ENCODE measurements at places on chromosomes 16 and 17.

- DNase-seq, result no peak
Observed at GRCh38 chr17:965311-965989, 14.1 kb downstream of the NXN start.

GRCh38 chr16:2919511-2920255 is 8.0 kb downstream of the FLYWCH1 start:
- no peak for DNase-seq

DNA sequence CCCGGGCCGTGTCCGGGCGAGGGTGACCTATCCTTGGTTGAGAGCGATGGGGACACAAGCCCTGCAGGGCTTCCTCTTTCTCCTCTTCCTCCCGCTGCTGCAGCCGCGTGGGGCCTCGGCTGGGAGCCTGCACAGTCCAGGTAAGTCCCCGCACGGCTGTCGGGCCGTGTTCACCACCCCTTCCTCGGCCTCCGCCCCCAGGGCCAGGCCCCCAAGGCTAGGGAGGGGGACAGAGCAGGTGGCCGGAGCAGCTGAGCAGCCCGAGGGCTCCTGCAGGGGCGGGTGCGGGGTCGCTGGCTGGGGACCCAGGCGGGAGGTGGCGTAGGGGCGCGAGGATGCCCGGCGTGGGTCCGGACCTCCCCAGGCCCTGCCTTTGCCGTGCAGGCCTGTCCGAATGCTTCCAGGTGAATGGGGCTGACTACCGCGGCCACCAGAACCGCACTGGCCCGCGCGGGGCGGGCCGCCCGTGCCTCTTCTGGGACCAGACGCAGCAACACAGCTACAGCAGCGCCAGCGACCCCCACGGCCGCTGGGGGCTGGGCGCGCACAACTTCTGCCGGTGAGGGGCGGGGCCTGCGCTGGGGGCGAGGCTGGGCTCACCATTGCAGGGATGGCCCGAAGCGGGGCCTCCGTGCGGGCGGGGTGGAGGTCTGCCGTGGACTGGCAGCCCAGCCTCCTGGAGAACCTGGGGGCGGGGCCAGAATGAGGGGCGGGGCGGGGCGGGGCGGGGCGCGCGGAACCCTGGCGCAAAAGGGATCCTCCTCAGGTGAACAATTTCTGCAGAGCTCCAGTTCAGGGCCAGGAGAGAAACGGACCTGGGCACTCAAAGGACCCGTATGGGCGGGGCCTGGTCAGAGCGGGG is 631 bp downstream of the KREMEN2 start:
- no peak for DNase-seq

DNA sequence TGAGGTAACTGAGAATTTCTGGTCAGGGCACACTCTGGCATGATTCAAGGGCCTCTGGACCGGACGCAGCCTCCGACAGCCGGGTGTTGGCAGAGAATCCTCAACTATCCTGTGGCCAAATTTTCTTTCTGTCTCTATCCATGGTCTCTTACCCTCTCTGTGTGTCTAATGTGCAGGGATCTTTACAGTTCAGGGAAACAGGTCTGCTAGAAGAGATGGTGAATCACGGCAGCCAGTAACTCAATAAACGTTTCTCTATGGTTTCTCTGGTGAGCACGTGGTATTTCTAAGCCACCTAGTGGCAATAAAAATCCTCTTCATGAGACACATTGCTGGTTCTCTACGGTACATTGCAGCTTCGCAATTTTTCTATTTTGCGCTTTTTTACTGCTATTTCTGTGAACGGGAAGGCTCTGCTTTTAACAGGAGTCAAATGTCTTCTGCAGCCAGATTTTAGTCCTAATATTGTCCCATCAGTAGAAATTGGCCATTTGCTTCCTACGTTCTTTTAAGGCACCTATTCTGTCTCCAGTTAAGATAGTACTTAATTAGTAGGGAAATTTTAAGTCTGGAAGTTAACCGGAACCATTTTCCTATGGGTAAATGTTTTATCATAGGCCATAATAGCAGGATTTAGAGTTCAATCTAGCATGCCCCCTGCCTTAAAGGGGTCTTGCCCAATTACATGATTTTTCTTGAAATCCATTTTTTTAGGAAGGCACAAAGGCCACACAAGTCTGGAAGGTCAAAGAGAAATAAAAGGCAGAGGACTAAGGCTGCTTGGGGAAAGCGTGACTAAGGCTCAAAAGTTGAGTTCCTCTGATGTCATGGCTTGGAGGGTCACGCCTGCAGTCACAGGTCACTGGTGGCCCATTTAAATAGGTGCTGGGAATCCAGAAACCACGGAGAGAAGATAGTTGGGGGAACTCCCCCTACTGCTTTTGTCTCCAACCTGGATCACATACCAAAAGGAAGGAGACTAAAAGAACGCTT is 31.5 kb downstream of the QPRT start:
- no peak for DNase-seq

- no peak for DNase-seq
Observed at GRCh38 chr16:88022076-88023042, 71.1 kb downstream of the BANP start.
